ENCODE measurements at places on chromosomes 4 and X.

DNA sequence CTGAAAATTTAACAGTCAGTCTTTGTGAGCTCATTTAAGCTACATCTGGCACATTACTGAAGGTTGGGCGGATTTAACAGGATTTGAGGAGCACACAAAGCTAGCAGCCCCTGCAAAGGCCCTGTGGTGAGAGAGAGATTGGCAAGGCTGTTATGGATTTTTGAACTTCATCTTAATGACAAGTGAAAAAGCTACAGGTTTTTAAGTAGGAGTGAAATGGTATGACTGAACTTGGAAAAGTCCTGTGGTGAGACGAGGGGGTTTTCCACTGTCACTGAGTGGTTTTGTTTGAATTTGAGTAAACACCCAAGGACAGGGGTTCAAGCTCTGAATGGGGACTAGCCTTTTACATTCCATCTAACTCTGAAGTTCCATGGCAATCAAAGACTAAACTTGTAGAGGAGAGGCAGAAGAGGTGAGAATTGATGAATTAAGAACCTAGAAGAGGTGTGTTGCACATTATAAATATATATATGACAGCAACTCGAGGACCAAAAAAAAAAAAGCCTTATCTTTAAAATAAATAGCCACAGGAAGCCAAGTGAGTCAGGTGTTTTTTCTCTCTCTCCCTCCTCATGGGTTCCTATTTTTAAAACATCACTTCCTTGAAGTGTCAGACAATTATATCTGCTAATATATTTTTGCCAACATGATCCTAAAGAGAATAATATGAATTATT, 47.8 kb upstream of the CLNK start:
- no peak for DNase-seq

GRCh38 chr4:78480286-78480685, 71.3 kb upstream of the ANXA3 start:
- DNase-seq, result no peak

DNA sequence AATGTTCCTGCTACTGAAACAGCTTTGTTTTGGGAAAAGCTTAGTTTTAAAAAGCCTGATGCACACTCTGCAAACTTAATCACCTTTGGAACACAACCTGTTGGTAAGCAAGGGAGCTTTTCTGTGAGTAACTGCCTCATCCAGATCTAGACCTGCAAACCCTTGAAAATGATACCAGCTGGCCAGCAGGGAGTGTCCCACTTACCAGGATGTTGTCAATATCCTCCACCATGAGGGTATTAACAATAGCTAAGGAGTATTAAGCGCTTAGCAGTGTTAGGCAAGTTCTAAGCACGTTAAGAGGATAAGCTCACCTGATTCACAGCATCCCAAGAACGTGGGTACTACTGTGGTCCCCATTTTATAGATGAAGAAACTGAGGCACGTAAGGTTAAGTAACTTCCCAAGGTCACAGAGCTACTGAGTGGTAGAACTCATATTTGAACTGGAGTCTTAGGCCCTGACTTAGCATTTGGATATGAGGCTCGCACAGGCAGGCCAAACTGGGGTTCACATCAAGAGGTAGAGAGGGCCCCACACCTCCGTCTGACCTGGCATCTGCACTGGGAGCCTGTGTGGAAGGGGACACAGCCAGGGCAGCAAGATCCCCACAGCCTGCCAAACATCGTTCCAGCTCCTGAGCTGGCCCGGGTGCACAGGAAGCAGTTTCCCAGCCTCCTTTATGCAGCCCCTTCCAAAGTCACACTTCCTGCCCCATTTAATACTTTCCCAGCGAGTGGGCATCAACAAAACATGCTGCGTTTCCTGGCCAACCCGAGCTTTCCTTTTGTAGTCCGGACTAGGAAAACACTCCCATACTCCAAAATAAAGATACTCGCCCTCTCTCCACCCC, 32.7 kb downstream of the IRF2 start:
- DNase-seq, result no peak

GRCh38 chrX:70168238-70169188, 8.8 kb upstream of the DGAT2L6 start:
- no peak for DNase-seq

DNA sequence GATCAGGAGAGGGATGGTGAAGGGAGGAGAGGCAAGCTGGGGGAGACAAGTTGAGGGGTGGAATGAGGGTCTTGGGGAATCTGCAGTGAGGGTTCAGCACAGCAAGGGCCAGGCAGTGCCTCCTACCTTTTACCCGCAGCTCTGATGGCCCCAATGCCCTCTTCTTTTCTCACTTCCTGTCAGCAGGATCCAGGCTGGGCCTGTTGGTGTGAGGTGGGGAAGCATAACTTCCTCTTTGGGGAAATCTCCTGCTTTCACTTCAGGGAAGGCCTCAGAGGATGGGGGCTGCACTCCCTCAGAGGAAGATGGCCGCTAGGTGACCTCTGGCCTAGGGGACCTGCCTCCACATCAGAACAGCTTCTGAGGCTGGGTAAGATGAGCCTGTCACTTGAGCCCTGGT, 36.5 kb downstream of the EFNB1 start:
- peak; percentile 54 for DNase-seq

DNA sequence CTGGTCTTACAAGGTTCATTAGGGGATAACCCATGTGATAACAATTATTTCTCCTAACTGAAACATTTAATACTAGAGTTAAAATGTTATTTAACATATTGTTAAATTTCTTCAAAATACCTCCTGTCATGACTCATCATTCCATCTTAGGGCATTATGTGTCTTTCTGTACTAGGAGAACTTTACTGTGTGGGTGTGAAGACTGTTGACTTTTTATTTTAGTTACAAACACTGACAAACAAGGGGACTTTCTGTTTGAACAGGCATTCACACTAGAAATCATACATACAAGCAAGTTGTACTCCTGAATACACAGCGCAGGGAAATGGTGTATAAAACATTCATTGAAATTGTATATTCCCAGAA, 175.9 kb downstream of the FBXW7 start:
- no peak for DNase-seq

GRCh38 chr4:545612-546011, 30.5 kb downstream of the TMEM271 start:
- no peak for DNase-seq

- no peak for DNase-seq
These were observed 17.8 kb upstream of the CHIC2 start for GRCh38 chr4:54082168-54082567.

GRCh38 chrX:21375708-21376009, 1.4 kb downstream of the CNKSR2 start:
- peak; percentile 57 for DNase-seq

DNA sequence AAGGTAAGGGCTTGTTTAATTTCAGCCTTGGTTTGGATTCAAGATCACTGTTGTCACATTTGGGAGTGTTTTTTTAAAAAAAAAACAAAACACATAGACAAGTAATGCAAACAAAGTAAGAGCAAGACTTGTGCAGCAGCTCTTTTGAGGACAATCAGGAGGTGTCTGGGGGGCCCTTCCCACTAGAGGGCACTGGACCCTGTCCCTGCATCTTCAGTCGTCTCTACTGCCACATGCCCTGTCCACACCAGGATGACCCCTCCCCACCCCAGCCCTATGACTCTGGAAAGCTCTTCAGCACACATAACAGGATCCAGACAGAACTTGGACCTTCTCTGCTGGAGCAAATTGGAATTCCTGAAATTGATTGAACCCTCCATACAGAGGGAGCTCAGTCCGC, 71.0 kb downstream of the USP46 start:
- DNase-seq, result peak; percentile 42

- no peak for DNase-seq
These were observed 177.5 kb downstream of the AASDH start for GRCh38 chr4:56209767-56210166.

DNA sequence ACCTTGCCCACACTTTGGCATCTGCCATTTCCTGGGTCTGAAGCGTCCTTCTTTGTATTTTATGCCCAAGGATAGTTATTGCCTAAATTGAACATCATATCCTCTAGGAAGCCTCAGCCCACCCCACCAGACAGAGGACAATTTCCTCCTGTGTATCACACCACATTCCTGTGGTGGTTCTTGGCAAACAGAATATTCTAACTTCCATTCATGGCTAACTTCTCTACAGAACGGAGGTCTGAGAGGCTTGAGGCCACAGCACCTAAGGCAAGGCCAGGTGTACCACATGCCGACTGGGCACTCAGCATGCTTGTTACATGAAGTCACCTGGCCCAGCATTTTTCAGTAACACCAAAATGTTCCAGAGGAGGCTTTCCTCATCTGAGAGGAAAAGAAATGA, 42.4 kb downstream of the CD99L2 start:
- no peak for DNase-seq

GRCh38 chr4:7937006-7937405, 2.7 kb downstream of the AFAP1 start:
- no peak for DNase-seq

DNA sequence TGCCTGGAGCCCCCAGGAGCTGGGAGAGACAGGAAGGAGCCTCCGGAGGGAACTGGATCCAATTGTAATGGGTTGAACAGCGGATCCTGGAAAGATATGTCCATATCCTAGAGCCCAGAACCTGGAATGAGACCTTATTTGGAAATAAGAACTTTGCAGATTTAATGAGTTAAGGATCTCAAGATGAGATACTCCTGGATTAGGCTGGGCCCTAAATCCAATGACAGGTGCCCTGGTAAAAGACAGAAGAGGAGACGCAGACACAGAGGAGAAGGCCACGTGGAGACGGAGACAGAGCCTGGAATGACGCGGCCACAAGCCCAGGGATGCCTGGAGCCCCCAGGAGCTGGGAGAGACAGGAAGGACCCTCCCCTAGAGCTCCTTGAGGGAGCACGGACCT, 34.1 kb downstream of the P2RY8 start:
- no peak for DNase-seq

DNA sequence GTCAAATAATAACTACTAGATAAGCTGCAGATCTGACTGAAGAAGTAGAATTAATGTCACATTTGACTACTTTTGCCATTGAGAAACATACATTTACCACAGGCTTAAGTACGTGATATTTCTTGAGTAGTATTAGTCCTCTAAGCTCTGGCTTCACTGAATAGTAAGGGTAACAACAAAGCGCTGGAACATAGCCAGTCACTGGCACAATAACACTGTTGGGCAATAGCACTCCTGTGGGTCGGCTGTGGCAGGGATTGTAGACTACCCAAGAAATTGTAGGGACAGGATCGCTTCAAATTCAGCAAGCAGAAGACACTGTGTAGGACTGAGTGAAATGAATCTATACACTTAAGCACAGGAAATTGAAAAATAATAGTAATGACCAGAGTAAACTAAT, 27.1 kb upstream of the IL15 start:
- no peak for DNase-seq

DNA sequence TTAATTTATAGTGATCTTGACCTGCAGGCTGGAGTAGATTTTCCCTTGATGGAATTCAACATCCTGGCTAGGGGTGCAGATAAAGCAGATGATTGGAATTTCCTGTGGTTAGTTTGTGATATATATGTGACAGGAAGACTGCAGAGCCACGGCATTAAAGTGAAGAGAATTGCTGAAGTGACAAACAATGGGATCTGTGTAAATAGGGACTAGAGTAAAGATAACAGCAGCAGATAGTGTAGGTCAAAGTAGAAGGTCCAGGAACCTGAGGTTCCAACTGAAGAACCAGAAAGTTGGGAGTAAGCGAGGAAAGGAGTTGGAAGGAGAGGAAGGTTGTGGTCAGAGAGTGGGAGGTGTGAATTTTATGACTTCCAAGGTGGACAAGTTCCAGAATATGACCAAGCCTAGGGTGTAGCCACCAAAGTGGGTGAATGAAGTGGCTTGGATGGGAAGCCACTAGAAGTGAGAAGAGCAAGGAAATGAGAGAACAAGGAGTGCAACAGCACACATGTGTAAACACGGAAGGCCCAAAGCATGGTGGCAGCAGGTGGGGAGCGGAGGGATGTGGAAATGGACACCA, 325.0 kb downstream of the RAB28 start:
- DNase-seq, result no peak

DNA sequence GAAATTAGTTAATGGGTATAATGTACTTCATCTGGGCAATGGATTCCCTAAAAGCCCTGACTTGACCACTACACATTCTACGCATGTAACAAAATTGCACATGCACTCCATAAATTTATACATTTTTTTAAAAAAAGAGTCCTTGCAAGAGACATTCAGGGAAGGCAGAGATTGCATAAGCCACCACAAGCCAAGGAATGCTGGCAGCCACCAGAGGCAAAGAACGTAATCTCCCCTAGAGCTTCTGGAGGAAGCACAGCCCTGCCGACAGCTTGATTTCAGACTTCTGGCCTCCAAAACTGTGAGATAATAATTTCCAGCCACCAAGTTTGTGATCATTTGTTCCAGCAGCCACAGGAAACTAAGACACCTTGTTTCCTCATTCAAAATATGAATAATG, 185.6 kb upstream of the GALNT7 start:
- DNase-seq, result no peak

DNA sequence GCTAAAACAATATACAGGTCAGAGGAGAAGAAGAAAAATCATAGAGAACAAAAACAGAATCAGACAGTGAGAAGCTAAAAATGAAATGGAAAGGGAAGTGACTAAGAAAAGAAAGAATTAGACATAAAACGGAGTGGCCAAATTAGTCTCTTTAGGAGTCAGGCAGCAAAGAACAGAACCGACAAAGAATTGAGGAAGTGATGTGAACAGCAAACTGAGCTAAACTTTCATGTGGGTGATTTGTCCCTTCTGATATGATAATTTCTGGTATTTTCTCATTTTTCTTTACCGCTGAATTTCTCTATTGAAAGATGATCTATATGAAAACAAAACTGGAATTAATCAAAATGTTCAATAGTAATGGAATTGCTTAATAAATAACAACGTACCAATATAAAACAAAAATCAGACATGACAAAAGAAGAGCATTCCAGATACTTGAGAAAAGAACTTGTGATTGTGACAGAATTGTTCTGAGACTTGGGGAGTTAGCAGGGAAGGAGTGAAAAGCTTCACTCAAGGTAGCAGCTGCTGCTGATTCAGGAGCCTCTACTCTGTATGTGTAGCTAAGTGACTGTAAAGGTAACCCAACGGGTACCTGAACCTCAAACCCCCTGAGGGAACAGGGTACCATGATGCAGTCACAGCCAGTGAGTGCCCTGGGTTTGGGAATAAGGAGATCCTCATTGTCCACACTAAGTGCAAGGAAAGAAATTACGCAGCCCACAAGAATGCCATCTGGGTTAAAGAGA, 8.8 kb downstream of the TAPT1 start:
- no peak for DNase-seq

GRCh38 chr4:10809905-10810304, 125.3 kb upstream of the CLNK start:
- DNase-seq, result no peak
